ENCODE measurements at places on chromosomes 1 and 21.

GRCh38 chr1:43293896-43294760, 6.7 kb upstream of the TIE1 start:
- no peak for DNase-seq

DNA sequence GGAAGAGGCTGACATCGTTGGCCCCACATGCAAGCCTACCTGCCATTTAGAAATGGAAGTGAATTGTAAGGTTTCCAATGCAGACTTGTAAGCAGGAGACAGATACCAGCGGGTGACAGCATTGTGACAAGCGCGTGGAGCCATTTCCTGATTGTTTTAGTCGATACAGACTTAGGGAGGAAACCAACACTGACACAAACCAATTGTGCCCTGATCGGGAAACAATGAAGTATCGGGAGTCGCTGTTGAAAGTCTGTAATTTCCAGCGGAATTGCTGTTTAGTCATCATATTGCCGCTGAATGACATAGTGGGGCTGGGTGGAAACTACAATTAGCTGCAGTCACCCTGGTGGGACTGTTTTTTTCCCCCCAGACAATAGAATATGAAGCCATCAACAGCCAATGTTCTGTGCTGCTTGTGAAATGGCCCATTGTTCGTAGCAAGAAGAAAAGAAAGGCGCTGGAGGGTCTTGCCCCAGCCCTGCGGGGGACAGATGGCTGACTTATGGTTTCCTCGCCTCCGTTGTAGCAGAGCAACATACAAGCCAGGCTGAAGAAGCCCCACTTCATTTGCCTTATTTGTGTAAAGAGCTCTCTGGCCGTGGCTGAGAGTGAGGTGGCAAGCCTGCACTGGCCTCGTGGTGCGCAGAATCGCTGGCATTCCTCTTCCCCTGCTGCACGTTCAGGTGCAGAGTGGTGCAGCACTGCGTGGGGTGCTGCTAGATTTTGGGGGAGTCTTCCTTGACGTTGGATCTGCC, 462.7 kb downstream of the CAMTA1 start:
- no peak for DNase-seq

GRCh38 chr1:39828734-39829133, 40.1 kb upstream of the BMP8B start:
- DNase-seq, result no peak

- DNase-seq, result no peak
Measured at GRCh38 chr1:7403265-7404045, 367.6 kb upstream of the VAMP3 start.

DNA sequence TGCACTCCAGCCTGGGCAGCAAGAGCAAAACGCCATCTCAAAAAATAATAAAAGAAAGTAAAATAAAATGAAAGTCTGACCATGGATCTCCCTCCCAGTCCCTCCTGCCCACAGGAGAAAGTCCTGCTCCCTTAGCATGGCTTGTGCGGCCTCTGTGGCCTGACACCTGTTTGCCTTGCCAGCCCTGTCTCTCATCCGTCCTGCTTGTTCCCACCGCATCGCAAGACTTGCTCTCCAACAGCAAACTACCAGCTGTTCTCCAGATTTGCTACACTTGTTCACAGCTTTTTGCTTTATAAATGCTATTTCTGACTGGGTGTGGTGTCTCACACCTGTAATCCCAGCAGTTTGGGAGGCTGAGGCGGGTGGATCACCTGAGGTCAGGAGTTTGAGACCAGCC, 2.7 kb downstream of the ETV3L start:
- no peak for DNase-seq

DNA sequence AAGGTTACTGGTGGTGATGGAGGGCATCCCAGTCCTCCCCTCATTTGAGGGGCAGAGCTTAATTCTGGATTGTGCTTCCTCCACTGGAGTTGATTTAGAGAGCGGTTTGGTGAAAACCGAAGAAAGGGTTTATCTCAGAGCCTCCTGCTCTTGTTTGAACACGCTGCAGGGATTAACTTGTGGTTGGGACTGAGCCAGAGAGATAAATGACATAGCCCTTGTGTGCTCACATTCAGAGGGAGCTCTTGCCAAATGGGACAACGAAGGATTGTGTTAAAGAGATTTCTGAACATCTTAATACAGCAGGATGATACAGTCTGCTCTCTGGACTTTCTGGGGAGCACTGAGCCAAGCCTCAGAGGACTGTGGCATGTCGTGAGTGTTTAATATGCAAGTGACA, 308.2 kb downstream of the DISC1 start:
- DNase-seq, result no peak

DNA sequence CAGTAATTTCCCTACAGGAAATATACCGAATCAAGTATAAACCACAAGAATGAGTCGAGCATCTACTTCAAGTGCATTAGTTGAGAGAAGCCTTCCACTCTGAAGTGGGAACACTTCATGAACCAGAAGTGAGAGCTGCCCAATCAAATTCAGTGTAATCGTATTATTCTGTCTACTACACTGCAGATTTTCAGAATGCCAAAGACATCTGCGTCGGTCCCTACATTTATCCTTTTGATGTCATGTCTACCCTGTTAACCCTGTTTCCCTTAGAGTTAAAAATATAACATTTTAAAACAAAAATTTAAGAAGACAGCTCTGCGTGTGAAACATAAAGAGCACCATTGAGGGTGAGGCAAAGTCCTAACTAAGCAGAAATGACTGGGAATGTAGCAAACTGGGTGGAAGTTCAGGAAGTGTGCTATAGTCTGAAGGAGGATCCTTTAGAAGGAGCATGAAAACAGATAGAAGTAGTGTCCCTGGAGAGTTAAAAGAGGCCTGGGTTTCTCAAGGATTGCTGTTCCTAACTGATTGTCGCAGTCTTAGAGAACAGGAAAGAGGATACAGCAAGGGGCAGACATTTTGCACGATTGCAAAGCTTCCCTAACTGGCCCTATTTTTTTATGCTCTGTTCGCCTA, 291.2 kb downstream of the PTPRC start:
- no peak for DNase-seq
